ENCODE measurements at places on chromosomes 6 and 20. TPM values are rescaled to one million over a fixed set of nuclear protein-coding genes. Genes with fewer than 3 reads are reported as not detected.

DNA sequence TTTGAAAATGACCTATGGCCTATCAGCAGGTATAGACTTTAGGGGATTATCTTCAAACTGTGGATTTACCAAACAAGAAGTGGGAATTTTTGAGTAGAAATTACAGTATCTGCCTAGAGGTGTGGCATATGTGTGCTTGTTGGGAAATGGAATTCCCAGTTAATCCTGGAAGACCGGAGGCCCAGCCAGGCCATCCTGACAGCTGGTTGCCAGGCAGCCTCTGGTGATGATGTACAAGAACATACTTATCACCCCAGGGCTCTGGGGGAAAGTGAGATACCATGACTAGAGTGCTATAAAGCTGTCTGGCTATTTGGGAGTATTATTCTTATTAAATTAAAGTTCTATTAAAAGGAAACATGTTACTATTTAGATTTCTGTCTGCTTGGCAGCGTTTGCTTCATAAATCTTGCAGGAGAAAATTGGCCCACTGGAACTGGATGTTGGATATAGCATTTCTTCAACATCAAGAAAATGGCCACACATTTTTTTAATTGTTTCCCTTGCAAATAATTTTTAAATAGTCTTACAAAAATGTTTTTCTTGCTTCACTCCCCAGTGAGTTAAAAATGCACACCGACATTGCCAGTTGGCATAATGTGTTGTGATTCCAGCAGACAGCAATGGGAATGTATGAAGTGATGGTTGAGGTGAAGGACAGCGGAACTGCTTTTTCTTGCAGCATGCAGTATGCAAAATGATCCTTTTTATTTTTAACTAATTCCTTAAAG, 187.8 kb downstream of the MYLK4 start:
- DNase-seq, result no peak

GRCh38 chr6:134902074-134902861, 47.6 kb downstream of the ALDH8A1 start:
- peak; percentile 81 for DNase-seq

DNA sequence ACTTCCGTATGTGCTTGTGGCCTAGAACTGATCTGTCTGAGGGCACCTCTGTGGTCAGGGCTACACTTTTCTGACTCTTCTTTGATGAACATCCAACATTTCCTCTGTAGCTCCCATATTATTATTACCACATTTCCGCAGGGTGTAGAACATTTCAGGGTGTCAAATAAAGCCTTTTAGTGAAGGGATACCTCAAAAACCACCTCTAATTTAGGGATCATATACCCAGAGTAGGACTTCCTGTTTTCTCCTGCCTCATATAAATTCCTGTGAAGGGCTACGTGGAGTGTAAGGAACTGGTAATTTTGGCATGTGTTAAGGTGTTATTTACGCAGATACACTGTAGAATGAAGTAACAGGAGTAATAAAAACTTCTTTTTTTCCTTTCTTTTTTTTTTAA, 5.5 kb upstream of the MUC22 start:
- DNase-seq, result no peak

LAMA2 gene
- total RNA-seq, result 23.4 TPM

LGSN gene
- not detected for total RNA-seq

FOXQ1 gene
- total RNA-seq, result 68.6 TPM

Data from lower leg skin (tissue), 4 donors.